ENCODE measurements at places on chromosomes 5 and 9.

GRCh38 chr5:5418006-5418405 is 4.5 kb upstream of the ICE1 start:
- no peak for DNase-seq

DNA sequence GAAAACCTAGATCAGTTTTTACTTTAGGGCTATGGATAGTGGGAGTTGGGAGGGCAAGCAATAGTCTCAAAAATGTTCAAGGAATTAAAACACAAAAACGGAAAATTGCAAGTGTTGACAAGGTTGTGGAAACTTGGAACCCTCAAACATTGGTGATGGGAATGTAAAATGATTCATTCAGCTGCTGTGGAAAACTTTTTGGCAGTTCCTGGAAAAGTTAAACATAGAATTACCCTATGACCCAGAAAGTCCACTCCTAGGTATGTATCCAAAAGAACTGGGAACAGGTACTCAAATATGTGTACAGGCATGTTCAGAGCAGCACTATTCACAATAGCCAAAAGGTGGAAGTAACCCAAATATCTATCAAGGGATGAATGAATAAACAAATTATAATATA is 1.2 kb upstream of the MSANTD3 start:
- no peak for DNase-seq

- DNase-seq = no peak
These were observed 74.0 kb downstream of the GNAQ start for GRCh38 chr9:77957652-77958051.

- no peak for DNase-seq
These were observed 136.5 kb downstream of the KIF4B start for GRCh38 chr5:155150012-155150411.

GRCh38 chr5:95027151-95027721 is 257.7 kb downstream of the MCTP1 start:
- DNase-seq = no peak

GRCh38 chr9:109437286-109437685 is 60.8 kb downstream of the PTPN3 start:
- no peak for DNase-seq

DNA sequence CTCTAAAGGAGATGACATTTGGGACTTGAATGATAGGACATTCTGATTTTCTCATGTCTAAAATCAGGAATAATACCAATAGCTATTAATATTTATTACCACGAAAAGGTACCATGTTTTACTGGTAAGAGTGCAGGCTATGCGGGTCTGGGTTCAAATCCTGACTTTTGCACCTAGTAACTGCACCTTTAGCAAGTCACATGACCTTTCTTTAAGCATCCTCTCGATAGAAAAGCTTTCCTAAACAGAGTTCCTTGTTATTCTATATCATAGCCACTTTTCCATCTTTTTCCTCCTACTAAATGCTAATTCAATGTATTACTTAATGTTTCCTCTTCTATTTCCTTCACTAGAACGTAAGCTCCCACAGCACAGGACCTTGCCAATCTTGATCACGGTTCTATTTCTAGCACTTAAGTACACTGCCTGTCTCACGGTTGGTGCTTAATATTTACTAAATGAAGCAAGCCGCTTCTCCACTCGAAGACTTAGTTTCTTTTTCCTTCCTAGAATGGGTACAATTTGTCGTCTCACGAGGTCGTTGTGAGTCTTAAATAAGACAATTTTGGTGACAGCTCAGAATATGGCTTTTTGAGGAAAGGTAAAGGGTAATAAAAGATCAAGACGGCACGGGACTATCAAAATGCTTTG is 816 bp downstream of the RBM18 start:
- no peak for DNase-seq

All from NCI-H524 (cell line).